ENCODE measurements at places on chromosomes 4 and X.

DNA sequence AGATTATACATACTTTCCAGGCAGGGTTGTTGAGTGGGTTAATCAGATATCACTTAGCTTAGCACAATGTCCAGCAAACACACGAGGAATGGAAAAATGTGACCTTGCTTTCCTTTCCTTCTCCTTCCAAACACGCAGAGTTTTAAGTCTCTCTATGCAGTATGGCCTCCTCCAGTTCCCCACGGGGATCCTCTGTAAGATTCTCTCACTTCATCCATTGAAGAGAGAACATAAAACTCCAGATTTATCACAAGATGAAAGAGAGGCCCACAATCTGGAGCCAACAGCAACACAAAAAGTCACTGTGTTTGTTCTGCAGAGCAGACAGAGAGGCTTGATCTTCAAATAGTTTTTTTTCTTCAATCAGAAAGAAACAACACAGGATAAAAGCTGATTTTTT is 336.8 kb upstream of the CLNK start:
- no peak for DNase-seq

- DNase-seq, result no peak
Observed at GRCh38 chr4:2940267-2941137, 22.7 kb downstream of the NOP14 start.

DNA sequence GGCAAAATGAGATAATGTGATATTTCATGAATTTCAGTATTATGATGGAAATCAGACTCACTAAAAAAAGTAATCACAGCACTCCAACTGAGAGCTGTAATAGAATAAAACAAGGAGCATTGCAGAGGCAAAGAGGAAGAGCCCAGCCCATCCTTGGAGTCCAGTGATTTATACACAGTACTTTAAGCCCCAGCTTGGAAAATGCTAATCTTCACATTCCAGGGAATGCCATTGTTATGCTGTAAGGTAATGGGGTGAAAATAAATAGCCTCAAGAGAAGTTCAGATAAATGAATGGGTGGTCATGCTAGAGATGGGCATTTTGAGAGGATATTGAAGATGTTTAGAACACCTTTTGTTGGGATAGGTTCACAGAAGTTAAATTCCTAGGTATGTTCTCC is 190.3 kb upstream of the TAPT1 start:
- no peak for DNase-seq

DNA sequence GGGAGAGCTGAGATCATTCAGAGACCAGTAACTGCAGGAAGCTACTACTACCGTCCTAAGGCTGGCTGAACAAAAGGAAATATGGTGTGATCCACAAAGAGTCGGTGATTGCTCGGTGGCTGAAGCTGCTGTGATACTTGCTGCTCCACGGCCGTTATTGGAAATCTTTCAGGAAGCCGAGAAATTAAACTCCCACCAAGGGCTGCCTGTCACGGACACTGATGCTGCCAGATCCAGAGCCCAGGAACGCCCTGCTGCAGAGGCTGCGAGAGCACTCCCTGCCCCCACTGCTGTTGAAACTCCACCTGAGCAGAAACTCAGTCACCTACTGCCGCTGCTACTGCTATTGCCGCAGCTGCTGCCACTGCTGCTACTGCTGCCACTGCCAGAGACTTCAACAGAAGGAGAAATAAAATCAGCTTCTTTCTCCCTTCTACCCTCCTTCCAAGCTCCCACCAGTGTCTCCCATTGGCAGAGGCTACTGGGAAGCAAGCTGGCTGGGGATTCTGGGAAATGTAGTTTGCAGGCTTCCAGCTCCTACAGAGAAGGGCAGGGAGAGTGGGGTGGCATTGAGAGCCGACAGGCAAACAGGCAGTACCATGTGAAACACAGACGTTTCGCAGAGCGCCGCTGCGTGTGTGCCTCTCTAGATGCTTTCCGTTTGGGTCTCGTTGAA is 126.0 kb upstream of the ENPP6 start:
- peak; percentile 61 for DNase-seq

DNA sequence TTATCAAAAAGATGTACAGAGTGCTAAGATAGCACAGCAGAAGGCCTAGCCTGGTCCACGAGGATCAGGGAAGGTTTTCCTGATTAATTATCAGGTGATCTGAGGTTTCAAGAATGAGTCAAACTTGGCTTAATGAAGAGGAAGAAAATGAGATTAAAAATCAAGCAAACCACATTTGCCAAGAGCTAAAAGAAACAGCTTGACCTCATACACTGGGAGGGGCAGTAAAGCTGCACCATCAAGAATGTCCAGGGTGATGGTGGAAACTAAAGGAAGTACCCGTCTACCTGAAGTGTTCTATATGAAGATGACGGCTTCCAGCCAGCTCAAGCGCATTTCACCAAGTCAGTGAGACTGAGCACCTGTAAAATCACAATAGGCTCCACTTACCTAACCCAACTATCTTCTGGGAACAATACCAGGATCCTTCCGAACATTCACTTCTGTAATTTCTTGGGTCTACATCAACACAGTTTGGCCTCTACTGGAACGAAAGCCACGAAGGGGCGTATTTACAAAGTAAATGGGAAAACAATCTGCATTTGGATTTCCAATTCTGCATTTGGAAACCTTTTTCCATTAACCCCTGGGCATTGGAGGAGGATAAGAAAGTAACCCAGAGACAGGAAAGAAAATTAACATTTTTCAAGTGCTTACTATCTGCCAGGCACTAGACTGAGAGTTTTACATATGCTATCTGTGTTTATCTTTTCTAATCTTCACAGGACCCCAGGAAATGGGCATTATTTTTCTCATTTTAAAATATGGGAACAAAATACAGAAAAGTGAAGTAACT is 114.0 kb upstream of the DCLK2 start:
- DNase-seq, result no peak

DNA sequence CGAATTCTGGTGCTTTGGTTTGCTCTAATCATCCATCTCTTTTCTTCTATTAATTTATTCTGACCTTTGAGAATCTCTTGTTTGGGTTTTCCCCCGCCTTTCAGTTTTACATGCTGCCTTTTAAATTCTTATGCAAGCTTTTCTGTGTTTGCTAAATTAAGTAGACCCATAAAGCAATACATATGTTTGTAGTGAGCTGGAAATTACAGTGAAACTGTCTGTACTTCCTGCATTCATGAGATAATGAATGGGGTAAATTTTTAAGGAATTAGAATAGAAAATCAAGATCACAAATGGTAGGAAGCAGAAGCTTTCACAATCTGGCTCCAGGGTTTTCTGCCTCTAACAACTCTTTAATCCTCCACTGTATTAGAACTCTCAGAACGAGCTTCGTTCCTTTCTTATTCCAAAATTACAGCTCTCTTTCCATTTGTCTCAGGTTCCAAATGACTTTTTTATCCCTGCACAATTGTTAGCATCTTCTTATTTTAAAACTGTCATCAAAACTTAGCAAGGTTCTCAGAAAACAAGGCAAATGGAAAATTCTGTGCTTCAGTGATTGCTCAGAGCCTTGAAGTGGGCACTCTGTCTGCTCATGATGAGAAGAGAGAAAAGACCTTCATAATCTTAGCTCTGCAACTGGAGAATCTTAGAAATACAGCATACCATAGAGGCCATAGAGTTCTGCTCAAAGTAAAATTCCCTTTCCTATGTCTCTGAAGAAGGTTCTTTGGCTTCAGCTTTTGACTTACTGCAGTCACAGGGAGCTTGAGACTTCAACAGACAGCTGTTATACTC is 108.2 kb downstream of the EGF start:
- no peak for DNase-seq

GRCh38 chr4:121562811-121563210 is 134.0 kb downstream of the ANXA5 start:
- DNase-seq, result no peak

- no peak for DNase-seq
Observed at GRCh38 chr4:100721490-100721889, 203.7 kb upstream of the EMCN start.

DNA sequence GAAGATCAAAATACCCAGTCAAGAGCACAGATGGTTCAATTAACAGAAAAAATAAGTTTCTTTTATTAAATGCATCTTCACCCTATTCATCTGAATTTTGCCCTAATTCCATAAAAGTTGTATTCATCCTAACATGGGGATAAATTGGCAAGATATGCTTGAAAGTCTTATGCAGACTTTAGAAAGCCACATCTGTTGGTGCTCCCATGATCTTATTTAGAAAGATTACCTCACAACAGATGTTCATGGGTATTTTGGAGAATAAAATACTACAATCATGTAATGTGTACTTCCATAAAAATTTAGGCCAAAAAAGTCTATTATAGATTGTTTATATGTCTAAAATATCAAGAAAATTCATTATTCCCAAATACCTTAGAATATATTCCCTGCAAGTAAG is 510.3 kb downstream of the TECRL start:
- DNase-seq, result no peak

- DNase-seq, result no peak
Observed at GRCh38 chr4:143054971-143055370, 129.7 kb upstream of the USP38 start.

GRCh38 chrX:137792214-137792613 is 226.3 kb downstream of the ZIC3 start:
- no peak for DNase-seq

- no peak for DNase-seq
Observed at GRCh38 chr4:173446416-173446815, 47.5 kb upstream of the SCRG1 start.

GRCh38 chr4:11900359-11900758 is 471.7 kb upstream of the HS3ST1 start:
- DNase-seq, result no peak

- DNase-seq, result no peak
Observed at GRCh38 chrX:68420559-68420958, 12.7 kb downstream of the OPHN1 start.

DNA sequence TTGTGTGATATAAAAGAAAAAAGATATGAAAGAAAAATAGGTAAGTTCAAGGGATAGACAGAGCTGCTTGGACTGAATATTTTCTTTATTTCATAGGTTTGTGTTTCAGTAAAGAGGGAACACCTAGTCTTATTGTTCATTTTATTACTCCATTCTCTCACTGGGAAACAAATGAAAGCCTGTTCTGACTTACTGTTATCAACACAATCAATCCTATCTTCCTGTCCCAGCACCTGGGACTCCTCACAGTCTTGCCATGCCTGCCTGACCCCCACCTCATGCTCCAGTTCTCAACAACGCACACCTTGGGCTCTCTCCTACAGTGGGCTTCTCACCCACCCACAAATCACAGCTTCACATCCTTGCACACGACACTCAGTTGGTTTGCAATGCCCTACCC is 189.5 kb downstream of the PRDM5 start:
- no peak for DNase-seq

- DNase-seq, result no peak
Observed at GRCh38 chr4:176830971-176831370, 38.2 kb upstream of the VEGFC start.

DNA sequence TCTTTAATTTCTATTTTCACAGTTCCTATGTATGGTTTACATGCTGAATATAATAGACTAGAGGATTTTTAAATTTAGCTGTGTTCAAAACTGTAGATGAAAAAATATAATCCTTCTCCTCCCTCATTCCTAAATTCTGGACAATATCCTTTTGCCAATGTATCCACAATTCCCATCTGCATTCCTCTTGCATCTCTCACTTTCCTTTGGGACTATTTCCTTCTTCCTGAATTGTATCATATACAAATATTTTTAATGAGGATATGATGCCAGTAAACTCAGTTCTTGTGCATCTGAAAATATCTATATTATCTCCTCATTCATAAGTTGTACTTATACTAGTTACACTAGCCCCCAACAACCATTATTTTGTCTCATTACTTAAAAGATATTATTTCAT is 46.7 kb downstream of the DDX60L start:
- DNase-seq, result no peak

GRCh38 chrX:21845096-21845495 is 5.7 kb downstream of the MBTPS2 start:
- no peak for DNase-seq

GRCh38 chr4:68451246-68452211 is 4.3 kb downstream of the TMPRSS11E start:
- no peak for DNase-seq

- no peak for DNase-seq
Observed at GRCh38 chr4:158255727-158256324, 45.5 kb downstream of the TMEM144 start.

- DNase-seq, result no peak
Observed at GRCh38 chr4:84631573-84631972, 48.6 kb downstream of the CDS1 start.

GRCh38 chr4:147589586-147589985 is 27.6 kb upstream of the TMEM184C start:
- no peak for DNase-seq

DNA sequence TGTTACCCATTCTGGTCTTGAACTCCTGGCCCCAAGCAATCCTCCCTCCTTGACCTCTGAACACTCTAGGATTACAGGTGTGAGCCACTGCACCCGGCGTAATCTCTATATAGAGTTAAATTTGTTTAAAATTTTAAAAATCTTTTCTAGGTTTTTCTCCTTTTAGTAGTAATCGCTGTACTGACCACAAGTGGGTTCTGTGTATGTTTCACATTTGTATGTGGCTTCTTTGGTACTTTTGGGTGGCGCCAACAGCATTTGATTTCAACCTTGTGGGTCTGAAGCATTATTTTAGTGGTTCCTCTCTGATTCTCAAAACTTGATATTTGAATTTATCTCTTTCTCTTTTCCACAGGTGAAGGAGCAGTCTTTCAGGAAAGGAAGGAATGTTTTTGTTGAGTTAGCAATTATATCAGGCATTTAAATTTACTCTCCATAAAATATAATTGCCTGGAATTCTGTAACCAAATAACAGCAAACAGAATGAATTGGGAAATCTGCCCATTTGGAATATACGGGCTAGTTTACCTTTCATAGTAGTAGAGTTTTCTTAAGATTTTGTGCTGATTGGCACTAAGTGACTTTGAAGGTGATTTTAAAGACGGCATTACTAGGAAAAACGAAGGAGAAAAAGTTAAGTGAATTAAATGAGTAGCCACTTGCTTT is 29.5 kb downstream of the ARHGAP10 start:
- DNase-seq, result no peak

- peak; percentile 3 for DNase-seq
Observed at GRCh38 chr4:145840162-145840768, 98.4 kb downstream of the ZNF827 start.

DNA sequence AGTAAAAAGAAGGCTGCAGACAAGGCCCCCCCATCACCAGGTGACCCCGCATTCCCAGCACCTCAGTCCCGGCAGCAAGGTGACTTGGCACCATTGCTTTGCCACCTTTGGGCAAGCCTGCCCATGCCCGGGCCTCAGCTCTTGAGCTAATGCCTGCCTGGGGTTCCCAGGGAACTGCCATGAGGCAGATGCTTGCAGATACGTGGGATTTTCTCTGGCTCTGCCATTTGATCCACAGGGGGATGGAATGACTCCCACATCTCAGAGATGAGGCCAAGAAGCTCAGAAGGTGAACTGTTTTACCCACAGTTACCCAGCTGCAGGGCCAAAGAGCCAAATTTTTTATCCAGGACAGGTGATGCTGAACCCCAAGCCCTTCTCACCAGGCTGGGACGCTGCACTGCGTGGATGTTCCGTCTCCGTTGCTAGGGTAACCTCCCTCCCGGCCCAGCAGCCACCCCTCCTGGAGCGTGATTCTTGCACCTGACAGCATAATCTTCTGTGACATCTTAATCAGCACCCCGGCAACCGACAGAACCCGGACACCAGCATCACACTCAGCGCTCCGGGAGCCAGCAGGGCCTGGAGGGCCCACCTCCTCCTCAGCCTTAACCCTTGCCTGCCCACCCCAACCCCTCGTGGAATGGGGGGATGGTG is 15.7 kb upstream of the MSX1 start:
- DNase-seq, result no peak

- no peak for DNase-seq
Observed at GRCh38 chrX:116841290-116841689, 378.5 kb upstream of the CT83 start.

- DNase-seq, result no peak
Observed at GRCh38 chr4:15234856-15235126, 193.0 kb upstream of the C1QTNF7 start.

- no peak for DNase-seq
Observed at GRCh38 chr4:76758290-76758882, 139.6 kb downstream of the SOWAHB start.
